ENCODE measurements at places on chromosomes 6 and 20.

DNA sequence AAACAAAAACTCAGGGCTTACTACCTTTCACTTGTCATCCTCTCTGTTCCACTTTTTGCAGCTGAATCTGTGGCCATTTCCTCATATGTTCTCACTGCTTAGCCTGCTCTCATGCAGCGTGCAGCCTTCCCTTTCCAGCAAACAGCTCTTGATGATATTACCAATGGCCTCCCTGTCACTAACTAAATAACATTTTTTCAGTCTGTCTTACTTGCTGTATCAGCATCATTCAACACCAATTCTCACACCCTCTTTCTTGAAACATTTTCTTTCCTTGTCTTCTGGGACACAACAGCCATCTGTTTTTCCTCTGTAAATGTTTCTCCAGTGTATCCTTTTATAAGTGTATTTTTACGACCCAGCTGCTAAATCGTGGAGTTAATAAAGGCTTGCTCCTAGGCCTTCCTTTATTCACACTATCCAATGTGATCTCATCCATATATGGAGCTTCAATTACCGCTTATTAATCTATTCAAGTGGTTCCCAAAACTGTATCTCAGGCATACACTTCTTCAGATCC, 523.6 kb upstream of the RNF217 start:
- no peak for DNase-seq

GRCh38 chr6:1007159-1007558, 304.7 kb upstream of the FOXQ1 start:
- DNase-seq, result no peak

DNA sequence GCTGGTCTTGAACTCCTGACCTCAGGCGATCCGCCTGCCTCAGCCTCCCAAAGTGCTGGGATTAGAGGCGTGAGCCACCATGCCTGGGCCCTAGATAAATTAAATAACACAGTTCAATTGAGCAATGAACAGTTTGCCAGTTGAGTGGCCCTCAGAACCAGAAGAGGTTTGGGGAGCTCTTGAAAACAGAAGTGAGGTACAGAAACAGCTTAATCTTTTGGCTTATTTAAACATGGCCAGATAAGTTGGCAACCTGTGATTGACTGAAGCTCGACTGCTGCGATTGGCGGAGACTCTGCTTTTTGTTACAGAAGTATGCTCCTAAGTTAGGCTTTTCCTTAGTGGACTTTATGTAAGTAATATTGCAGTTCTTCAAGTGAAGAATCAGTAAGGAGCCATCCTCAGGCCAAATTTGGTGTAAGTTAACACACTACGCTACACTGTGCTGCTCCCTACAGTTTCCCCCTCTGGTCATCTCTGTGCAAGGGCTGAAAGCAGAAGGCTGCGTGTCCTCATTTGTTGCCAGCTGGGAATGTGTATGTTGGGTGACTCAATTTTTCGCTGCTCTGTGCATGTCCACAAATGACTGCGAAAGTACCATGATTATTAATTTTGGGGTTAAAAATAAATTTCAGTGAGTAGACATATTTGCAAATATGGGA, 9.8 kb downstream of the XRN2 start:
- DNase-seq, result no peak

DNA sequence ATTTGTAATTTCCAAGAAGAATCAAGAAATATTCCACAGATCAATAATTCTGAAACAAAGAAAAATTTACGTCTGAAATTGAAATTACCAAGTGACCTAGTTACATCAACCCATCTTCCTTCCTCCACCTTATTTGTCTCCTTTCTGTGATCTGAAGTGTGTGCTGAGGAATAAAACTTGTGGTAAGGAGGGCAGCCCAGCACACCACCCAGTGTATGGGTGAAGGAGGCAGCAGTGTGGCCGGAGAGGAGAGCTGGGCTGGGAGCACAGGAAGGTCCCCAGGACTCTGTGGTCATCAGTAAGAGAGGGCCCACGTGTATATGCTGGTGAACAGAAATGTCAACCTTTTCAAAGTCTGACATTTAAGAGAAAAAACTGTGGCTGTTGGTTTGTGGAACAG, 11.3 kb upstream of the CCR6 start:
- no peak for DNase-seq

DNA sequence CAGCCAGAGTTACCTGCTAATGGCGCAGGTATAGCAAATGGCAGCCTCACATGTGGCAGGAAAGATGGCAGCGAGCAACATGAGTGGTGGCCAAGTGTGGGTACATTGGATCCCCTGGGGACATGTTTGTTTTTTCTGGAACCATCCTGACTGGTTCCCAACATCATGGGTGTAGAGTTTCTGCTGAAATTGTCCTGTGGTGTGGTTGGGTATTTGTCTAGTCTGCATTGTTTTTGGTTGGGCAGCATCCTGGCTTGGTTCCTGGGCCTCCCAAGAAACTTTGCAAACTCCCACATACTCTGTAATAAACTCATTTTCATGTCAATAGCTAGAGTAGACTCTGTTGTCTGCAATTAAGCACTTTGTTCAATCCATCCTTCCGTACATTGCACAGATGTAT, 282.6 kb downstream of the CDC5L start:
- DNase-seq, result no peak

DNA sequence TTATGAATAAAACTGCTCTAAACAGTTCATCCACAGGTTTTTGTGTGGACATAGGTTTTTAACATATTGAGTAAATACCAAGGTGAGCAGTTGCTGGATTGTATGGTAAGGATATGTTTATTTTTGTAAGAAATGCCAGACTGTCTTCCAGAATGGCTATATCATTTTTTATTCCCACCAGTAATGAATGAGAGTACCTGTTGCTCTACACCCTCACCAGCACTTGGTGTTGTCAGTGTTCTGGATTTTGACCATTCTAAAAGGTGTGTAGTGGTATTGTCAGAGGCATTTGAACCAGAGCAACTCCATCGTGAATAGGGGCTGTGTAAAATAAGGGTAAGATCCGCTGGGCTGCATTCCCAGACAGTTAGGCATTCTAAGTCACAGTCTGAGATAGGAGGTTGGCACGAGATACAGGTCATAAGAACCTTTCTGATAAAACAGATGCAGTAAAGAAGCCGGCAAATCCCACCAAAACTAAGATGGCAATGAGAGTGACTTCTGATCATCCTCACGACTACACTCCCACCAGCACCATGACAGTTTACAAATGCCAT, 12.9 kb upstream of the NT5E start:
- no peak for DNase-seq

- DNase-seq, result no peak
These were observed 90.5 kb downstream of the ELOVL5 start for GRCh38 chr6:53258076-53258773.

- no peak for DNase-seq
These were observed 96.5 kb downstream of the PLEKHG1 start for GRCh38 chr6:150696190-150696589.

DNA sequence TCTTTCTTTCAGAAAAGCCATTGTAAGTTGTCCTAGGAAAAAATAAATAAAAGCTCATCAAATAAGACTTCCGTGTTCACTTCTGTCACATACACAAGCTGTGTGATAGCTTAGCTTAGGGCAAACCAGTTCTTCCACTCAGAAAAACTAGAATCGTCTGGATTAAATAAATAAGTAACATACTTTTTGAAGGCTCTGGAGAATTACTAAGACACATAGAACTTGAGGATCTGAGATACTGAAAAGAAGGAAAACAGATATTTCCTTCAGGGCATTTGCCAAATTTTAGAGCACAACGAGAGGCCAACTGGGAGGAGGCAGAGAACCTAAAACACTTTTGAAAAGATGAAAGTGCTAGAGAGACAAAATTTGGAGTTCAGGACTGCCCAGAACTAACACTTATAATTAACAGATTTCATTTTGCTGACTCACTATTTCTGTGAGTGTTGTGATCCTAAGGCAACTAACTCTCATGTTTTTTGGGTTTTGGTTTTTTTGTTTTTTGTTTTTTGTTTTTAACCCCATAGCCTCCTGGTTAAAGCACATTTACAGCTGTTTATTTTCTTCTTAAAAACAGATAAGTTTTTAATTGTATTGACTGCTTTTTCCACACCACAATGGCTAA, 38.7 kb upstream of the THEMIS start:
- no peak for DNase-seq

DNA sequence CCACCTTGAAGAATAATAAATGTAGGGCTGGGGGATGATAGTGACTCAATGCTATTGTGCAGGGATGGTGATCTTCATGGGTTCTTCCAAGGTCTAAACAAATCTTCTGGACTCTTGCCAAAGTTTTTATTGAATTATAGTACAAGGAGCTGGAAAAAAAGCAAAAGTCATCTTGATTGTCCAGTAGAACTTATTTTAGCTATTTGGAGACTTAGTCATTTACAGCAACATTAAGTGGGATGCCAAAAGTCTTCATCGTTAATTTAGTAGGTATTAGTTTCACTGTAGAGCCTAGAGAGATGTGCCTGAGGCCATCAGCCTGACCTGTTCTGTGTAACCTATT, 212.9 kb upstream of the TBX18 start:
- DNase-seq, result no peak

GRCh38 chr6:166597711-166598440, 11.4 kb upstream of the RAMACL start:
- DNase-seq, result no peak

DNA sequence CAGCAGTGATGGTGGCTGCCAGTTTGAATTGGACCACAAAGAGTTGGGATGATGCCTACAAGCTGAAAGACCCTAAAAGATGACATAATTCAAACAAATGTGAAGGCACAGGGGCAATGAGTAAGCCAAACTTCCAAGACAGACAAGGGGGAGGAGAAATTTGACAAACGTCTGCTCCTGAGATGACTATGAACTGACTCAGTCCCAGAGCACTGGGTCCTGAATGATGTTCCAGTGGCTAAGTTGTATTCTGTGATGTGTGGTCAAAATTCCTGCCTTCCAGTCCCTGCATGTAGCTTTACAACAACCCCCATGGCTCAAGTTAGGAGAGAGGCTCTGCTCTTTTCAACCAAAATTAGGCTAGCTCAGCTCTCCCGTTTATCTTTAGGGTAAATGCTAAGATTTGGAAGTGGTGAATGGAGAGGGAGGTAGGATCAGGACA, 86.1 kb upstream of the SIRPA start:
- no peak for DNase-seq

GRCh38 chr6:125415913-125416312, 114.1 kb upstream of the HDDC2 start:
- no peak for DNase-seq

DNA sequence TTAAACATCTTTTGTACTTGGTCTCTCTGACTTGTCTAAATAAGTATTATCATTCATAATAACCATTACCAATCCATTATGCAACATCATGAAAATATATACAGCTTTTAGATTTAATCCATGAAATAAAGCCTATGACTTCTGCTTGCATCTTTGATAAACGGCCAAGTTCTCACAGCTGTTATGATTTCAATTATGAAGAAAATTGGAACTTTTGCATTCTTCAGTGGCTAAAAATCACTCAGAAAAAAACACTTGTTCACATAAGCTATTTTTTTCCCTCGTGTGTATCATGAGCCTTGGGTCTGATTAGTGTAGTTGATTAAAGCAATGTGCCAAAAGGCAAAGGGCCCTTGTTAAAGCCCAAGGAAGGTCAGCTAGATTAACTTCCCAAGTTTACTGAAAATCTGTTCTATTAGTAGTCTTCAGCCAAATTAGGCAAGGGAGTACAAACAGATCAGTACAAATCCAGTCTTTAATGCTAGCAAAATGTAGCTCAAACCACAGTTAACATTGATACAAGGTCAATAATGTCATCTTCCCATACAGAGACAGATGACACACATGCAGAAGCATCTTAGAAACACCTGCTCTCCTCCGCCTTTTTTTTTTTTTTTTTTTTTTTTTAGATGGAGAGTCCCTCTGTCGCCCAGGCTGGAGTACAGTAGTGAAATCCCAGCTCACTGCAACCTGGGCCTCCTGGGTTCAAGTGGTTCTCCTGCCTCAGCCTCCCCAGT, 69.9 kb downstream of the SGK1 start:
- no peak for DNase-seq

DNA sequence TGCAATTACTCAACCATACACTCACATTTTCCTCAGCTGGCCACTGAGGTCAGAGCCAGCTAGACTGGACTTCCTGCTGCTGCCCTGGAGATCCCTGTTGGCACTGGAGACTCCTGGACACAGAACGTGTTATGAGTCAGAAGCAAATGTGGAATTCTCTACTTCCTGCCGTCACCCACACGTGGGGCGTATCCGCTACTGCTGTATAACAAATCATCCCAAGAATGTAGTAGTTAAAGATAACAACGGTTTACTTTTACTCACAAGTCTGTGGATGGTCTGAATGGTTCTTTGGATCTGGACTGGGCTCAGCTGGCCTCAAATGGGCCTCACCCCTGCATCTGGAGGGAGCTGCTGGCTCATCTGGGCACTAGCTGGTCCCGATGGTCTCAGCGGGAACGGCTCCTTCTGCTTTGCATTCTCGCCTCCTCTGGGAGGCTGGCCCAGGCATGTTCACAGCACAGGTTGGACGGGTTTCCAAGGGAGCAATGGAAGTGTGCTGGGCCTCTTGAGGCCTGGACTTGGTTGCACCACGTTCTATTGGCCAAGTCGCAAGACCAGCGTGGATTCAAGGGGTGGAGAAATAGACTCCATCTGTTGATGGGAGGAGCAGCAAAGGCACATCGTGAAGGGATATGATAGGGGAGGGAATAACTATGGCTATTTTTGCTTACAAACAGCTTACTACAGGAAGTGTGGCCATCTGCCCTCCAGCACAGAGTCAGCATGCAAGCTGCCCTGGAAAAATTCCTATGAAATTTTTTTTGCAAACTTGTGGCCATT, 118.5 kb downstream of the SNX5 start:
- no peak for DNase-seq

- no peak for DNase-seq
These were observed 59.8 kb upstream of the CARMIL1 start for GRCh38 chr6:25219216-25219916.

- DNase-seq, result no peak
These were observed 48.7 kb upstream of the RSPO3 start for GRCh38 chr6:127069659-127070279.

GRCh38 chr6:5084781-5085647, at the start of gene PPP1R3G:
Gene PPP1R3G, plus strand, starts transcription at chr6:5085341. Its CDS starts 145 bp downstream, at chr6:5085486.
- DNase-seq, result no peak

DNA sequence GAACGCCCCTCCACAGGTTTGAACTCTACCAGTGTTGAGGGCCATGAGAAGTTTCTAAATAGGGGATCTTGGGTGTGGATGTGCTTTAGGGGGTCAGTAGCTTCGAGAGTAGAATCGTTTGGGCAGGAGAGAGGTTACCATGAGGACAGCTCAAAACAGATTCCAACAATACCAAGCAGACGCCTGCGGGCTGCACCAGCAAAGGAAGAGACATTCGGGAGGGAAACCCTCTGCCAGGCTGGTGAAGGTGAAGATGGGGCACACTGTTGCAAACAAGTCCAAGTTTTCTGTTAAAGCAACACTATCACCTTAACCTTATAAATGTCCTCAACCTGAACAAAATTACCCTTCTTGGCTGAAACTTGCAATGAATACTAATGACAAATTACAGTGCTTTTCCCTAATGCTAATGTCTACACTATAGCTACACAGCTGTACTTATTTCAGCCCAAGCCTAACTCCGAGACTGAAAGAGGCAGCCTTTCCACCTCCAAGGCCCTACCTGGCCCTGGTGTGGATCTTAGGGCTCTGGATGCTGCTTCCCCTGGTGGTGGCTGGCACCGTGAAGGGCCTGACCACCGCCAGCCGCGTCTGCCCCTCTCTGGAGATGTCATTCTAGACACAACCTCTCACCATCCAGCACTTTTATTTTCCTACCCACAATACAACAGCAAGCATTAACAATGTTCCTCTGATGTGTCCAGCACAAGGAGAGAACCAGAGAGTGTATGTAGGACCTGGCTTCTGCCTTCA, 80.1 kb downstream of the DLL1 start:
- DNase-seq, result no peak
